ENCODE measurements at places on chromosomes 13 and 19.

- H3K36me3 ChIP-seq = peaks cover 26% of the 10 kb centered on the region
- H3K27me3 ChIP-seq = no peaks in the 10 kb centered on the region
- no peak for DNase-seq
- no peak overlapping the region for H3K27ac ChIP-seq
Observed at GRCh38 chr19:1839658-1840540, 8.4 kb downstream of the REXO1 start.

DNA sequence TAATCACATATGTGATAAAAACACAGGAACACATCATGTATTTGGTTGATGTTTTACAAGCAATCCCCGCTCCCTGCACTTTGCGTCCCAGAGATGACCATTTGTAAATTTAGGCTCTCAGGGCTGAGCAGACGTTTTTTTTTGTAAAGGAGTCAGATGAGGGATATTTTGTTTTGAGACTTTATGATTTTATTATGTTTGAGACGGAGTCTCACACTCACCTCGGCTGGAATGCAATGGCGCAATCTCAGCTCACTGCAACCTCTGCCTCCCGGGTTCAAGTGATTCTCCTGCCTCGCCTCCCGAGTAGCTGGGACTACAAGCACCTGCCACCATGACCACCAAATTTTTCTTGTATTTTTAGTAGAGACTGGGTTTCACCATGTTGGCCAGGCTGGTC, 1.4 kb downstream of the TLE6 start:
- no peaks in the 10 kb centered on the region for H3K36me3 ChIP-seq
- peaks cover 51% of the 10 kb centered on the region for H3K4me1 ChIP-seq
- no peaks in the 10 kb centered on the region for H3K27me3 ChIP-seq
- no peak overlapping the region for H3K27ac ChIP-seq

- H3K27me3 ChIP-seq = no peaks in the 10 kb centered on the region
- peaks cover 60% of the 10 kb centered on the region for H3K4me1 ChIP-seq
- H3K27ac ChIP-seq = peak overlapping the region; percentile 99
Observed at GRCh38 chr19:40799558-40800338, 757 bp downstream of the EGLN2 start.

DNA sequence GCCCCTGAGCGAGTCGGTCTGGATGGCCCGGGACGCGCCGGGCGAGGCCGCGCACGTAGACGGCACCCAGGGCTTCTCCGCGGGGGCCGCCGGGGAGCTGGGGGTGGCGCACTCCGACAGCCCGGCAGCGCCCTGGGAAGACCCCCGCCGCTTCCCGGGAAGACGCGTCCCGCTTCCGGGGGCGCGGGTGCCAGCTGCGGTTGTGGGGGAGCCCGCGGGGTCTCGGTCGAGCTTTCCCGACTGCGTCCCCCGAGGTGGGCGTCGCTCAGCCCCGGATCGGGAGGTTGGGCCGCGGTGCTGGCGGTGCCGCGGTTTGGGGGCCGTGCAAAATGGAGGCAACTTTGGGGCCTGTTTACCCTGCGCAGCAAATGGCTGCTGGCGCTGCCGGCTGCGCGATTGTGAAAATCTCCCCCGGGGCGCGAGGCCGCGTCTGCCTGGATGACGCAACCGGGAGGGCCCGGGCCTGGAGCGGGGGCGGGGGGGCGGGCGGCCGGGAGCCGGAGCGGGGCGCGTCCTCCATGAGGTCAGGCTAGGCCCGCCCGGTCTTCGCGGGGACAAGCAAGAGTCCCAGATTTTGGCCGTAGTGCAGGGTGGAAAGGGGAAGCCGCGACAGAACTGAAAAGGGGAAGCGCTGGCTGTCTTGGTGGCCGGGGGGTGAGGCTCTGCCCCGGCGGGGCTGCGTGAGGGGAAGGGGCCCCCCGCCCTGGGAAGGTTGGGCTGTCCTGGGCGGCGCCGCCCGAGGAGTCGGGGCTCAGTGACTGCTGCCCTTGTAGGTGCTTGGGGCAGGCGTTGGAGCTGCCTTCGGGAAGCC, 11.3 kb downstream of the PEAK3 start:
- H3K27me3 ChIP-seq = no peaks in the 10 kb centered on the region
- peak overlapping the region; percentile 98 for H3K27ac ChIP-seq

GRCh38 chr13:50942630-50943311, 33.2 kb downstream of the RNASEH2B start:
- no peaks in the 10 kb centered on the region for H3K4me1 ChIP-seq
- no peak overlapping the region for H3K27ac ChIP-seq
- DNase-seq = no peak

GRCh38 chr13:101654883-101655282, 202.4 kb downstream of the ITGBL1 start:
- H3K36me3 ChIP-seq = no peaks in the 10 kb centered on the region
- H3K27ac ChIP-seq = no peak overlapping the region
- H3K4me1 ChIP-seq = no peaks in the 10 kb centered on the region
- no peaks in the 10 kb centered on the region for H3K27me3 ChIP-seq
